HAP-1 (cell line): ENCODE measurements at places on chromosomes 2 and 18.

DNA sequence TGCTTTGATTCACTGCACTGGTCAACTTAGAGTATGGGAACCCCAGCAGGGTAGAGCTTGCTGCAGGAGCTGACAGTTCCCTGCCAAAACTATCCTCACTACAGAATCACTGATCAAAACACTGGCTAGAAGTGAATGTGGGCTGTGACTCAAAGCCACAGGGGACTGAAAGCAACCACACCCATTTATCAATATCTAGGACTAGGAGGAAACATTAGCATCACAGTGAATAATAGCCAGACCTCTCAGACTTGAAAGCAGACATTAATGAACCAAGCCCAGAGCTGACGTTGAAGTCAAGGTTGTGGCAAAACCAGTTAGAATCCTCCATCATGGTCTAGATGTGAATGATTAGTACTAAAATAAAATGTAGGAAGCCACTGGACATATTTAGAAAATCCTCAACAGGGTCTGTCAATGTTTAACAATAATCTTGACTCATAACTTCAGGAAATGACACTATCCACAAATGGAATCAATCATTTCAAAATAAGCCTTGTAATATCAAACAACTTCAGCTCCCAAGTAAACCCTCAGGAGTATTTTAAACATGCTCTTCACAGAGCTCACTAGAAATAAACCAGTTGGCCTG lies 131.4 kb downstream of the CDH20 start:
- no peak for DNase-seq

- DNase-seq, result no peak
Measured at GRCh38 chr2:143734507-143734906, 605.3 kb downstream of the ARHGAP15 start.

DNA sequence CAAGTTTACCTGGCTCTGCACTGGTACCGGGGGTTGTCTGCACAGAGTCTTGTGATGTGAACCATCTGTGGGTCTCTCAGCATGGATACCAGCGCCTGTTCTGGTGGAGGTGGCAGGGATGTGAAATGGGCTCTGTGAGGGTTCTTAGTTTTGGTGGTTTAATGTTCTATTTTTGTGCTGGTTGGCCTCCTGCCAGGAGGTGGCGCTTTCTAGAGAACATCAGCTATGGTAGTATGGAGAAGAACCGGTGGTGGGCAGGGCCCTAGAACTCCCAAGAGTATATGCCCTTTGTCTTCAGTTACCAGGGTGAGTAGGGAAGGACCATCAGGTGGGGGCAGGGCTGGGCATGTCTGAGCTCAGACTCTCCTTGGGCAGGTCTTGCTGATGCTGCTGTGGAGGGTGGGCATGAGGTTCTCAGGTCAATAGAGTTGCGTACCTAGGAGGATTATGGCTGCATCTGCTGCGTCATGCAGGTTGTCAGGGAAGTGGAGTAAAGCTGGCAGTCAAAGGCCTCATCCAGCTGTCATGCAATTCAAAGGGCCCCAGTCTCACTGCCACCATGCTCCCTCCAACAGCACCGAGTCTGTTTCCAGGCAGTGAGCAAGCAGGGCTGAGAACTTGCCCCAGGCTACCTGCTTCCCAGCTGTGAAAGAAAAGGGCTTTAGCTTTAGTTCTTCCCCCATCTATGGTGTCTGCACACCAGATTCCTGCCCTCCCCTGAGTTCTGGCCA lies 278.0 kb downstream of the METTL4 start:
- DNase-seq, result peak; percentile 23

- no peak for DNase-seq
Measured at GRCh38 chr2:233794128-233794658, 16.1 kb downstream of the MROH2A start.
